ENCODE measurements at places on chromosomes 1 and 21. TPM values are rescaled to one million over a fixed set of nuclear protein-coding genes. Genes with fewer than 3 reads are reported as not detected.

GRCh38 chr1:206691604-206692003, 6.9 kb downstream of the MAPKAPK2 start:
- peaks cover 67% of the 10 kb centered on the region for H3K4me1 ChIP-seq
- DNase-seq = no peak
- peaks cover 22% of the 10 kb centered on the region for H3K36me3 ChIP-seq

GRCh38 chr1:208329300-208329699, 85.1 kb upstream of the PLXNA2 start:
- no peaks in the 10 kb centered on the region for H3K36me3 ChIP-seq
- no peak overlapping the region for H3K27ac ChIP-seq
- H3K4me1 ChIP-seq = no peaks in the 10 kb centered on the region
- DNase-seq = no peak

PALMD gene
- total RNA-seq = not detected

RSBN1 gene
- 21.5 TPM for total RNA-seq

All from activated CD4-positive, alpha-beta T cell treated with anti-CD3 and anti-CD28 coated beads, Interleukin-2, amount 10 ng/mL, durations not matched to agents 24 days and 14 days (primary cell).